Natural killer cell treated with Interleukin-12 subunit alpha and Interleukin-12 subunit beta and Interleukin-15 and Interleukin-18, amount 100 ng/mL, for 72 hours (primary cell): ENCODE measurements at places on chromosomes 1 and 21. TPM values are rescaled to one million over a fixed set of nuclear protein-coding genes. Genes with fewer than 3 reads are reported as not detected.

GRCh38 chr1:204742676-204743251, 57.2 kb upstream of the LRRN2 start:
- H3K36me3 ChIP-seq = peaks cover 10% of the 10 kb centered on the region
- no peak for DNase-seq
- H3K27ac ChIP-seq = no peak overlapping the region
- H3K27me3 ChIP-seq = peaks cover 23% of the 10 kb centered on the region

- DNase-seq = no peak
- no peak overlapping the region for H3K4me3 ChIP-seq
- no peaks in the 10 kb centered on the region for H3K27me3 ChIP-seq
- no peak overlapping the region for H3K27ac ChIP-seq
- H3K4me1 ChIP-seq = peaks cover 16% of the 10 kb centered on the region
These were observed 19.7 kb upstream of the RAB4A start for GRCh38 chr1:229251185-229251584.

GRCh38 chr1:43602990-43603389, 47.0 kb upstream of the KDM4A start:
- H3K27ac ChIP-seq = no peak overlapping the region
- no peak overlapping the region for H3K4me3 ChIP-seq
- no peaks in the 10 kb centered on the region for H3K4me1 ChIP-seq

Gene PRPF38B
- total RNA-seq = 76.3 TPM

GRCh38 chr21:26025536-26026512, 144.7 kb downstream of the APP start:
- no peak for DNase-seq
- H3K4me3 ChIP-seq = no peak overlapping the region
- H3K36me3 ChIP-seq = no peaks in the 10 kb centered on the region
- H3K27me3 ChIP-seq = no peaks in the 10 kb centered on the region
